ENCODE measurements at places on chromosomes 2 and 18.

DNA sequence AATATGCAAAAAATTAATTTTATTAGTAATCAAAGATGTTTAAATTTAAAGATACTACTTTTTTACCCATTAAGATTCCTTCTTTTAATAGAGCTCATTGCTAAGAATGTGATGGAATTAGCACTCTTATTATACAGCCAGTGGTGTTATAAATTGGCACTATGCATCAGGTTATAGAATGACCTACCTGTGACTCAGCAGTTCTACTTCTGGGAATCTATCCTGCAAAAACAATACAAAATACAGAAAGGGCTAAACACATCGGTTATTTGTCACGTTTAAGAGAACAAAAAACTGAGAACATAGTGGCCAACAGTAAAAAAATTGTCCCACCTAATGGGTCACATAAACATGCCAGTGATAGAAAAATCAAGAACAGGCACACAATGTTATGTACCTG is 9.4 kb upstream of the ADD2 start:
- DNase-seq: no peak

DNA sequence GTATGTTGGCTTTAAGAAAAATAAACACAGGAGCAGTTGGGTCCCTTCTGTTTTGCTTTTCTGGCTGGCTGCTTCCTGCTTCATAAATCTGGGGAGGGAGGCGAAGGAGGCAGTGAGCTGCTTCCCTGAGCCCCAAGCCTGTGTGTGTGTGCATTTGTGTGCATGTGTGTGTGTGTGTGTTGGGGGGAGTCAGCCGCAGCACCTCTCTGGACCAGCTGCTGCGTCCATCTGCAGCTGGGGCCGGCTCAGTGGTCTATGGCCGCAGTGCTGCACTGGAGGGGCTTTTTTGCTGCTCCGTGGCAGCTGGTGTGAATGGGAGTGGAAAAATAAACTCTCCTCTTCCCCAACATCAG is 192.3 kb downstream of the RNF144A start:
- no peak for DNase-seq

- DNase-seq: no peak
Measured at GRCh38 chr2:174031226-174031625, 66.1 kb upstream of the SP3 start.

DNA sequence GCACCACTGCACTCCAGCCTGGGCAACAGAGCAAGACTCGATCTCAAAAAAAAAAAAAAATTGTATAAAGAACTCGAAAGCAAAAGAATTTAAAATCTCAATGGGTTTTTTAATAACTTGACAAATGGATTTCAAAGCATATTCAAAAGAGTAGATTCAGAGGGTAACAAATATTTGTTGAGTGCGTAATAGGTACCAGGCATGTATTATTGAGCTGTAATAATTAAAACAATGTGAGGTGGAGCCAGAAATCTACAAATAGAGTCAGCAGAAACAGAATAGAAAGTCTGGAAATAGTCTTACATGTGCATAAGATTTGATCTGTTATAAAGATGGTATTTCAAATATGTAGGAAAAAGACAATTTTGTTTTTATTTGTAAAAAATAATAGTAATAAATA is 19.1 kb upstream of the RAB11FIP5 start:
- no peak for DNase-seq

Data from NCI-H1105 treated with DMSO at 0.1 percent for 48 hours (cell line).